ENCODE measurements at places on chromosomes 7 and 10.
A peak's percentile ranks its signal among the peaks of the same experiment; 100 is the strongest.

GRCh38 chr7:39172137-39172536 is 194.4 kb downstream of the POU6F2 start:
- no peaks in the 10 kb centered on the region for H3K4me1 ChIP-seq
- H3K27ac ChIP-seq = no peak overlapping the region
- no peak overlapping the region for H3K4me3 ChIP-seq
- DNase-seq = no peak

GRCh38 chr10:10961072-10961471 is 56.6 kb upstream of the CELF2 start:
- H3K27ac ChIP-seq = no peak overlapping the region
- no peaks in the 10 kb centered on the region for H3K36me3 ChIP-seq
- no peaks in the 10 kb centered on the region for H3K27me3 ChIP-seq
- no peak overlapping the region for H3K4me3 ChIP-seq

DNA sequence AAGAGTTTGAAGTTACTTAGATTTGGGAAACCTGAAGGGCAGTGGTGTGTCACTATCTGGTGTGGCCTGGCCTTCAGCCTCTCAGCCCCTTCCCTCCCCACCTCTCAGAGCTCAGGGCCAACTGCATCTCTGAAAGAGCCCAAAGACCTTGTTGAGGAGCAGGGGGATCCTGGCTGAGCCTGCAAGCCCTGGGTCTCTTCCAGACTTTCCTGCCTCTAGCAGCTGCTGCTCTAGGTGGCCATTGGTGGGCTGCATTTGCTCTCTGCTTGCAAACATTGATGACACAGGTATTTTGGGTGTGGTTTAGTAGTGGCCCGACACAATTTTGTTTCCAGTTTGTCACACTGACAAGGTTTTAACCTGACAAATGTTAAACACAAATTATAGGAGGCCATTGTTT is 3.1 kb upstream of the UPP1 start:
- no peaks in the 10 kb centered on the region for H3K36me3 ChIP-seq
- H3K27ac ChIP-seq = peak overlapping the region; percentile 76
- H3K27me3 ChIP-seq = no peaks in the 10 kb centered on the region
- no peak for DNase-seq

DNA sequence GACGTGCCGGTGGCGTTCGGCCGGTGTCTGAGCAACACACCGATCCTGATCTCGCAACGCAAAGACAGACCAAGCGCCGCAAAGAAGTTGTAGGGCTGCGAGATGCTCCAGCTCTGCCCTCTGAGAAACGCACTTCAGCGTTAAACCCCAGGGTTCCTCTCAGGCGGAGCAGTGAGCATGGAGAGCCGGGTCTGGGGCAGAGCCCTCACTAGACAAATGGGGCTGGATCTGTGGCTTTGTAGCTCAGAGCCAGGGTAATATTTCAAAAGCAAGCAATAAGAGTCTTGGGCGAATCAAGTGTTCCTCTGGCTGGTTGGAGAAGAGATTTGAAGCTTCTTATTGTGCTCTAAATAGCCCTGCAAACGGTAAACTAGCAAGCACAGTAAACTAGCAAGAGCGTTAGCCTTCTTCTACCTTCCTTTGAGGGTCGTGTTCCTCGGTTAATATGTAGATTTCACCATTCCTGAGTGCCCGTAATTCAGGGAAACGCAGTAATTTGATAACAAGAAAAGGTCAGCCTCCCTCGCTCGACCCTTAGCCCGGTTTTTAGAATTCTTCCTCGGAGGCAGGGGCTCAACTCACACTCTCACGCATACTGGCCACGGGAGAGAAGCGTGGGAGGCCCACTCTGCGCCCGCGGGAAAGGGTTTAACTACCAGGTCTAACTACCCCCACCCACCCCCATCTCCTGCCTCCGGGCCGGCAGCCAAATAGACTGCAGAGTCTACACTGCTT is 6.7 kb downstream of the SKAP2 start:
- peak overlapping the region; percentile 44 for H3K27ac ChIP-seq
- H3K4me3 ChIP-seq = no peak overlapping the region
- H3K27me3 ChIP-seq = no peaks in the 10 kb centered on the region
- H3K36me3 ChIP-seq = no peaks in the 10 kb centered on the region

DNA sequence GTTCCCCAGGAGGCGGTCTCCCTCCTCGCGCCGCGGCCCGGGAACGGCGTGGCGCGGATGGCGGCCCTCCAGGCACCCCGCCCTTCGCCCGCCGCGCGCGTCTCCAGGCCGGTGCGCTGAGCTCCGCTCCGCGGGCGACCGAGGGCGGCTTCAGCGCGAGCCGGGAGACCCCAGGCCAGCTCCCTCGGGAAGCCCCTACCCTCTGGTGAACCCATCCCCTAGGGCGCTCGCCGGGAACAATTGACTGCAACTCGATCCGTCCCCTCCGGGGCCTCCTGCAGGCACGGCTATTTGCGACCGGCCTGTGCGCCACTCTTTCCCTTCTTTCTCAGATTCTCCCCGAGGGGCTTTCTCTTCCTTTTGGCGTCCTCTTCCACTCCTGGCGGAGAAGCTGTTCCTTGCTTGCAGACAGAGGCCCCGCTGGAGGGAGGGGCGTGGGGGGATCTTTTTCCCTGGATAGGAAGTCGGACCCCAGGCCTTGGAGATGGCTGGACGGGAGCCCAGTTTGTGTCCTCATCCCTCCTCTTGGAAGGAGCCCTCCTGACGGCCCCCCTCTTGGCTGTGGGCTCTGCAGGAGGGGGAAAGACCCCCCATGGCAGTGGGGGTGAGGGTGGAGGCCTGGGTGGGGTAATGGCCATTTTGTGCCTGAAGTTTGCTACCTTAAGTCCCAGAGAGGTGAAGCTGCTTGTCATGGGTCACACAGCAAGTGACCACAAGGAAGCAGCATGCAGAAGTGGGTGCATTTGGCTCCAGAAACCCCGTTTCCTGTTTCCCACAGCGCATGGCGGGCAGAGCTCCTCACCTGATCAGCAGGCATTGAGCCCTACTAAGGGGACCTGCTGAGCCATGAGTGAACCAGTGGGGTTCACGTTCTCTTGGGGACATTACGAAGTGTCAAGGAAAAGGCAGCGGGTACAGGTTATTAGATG is 171.2 kb upstream of the TNRC18 start:
- no peak for DNase-seq
- no peaks in the 10 kb centered on the region for H3K36me3 ChIP-seq
- no peaks in the 10 kb centered on the region for H3K27me3 ChIP-seq
- peak overlapping the region; percentile 53 for H3K4me3 ChIP-seq
- H3K4me1 ChIP-seq = peaks cover 77% of the 10 kb centered on the region

DNA sequence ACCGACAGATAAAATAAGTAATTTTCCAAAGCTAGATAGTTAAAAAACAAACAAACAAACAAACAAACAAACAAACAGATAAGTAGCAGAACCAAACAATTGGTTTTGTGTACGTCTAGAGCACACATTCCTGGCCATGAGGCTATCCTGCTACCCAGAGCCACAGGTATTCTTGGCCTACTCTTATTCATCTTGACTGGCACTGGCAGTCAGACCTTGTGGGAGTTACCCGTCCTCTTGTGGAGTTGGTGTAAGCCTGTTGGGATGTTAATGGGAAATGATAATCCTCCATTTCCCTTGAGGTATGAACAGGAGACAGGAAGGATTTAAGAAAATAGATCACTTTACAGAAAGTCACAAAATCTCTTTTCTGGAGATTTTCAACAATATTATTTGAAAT is 142.4 kb upstream of the MEOX2 start:
- H3K4me1 ChIP-seq = peaks cover 13% of the 10 kb centered on the region
- H3K27ac ChIP-seq = no peak overlapping the region
- no peak overlapping the region for H3K4me3 ChIP-seq
- H3K27me3 ChIP-seq = no peaks in the 10 kb centered on the region
- no peaks in the 10 kb centered on the region for H3K36me3 ChIP-seq

GRCh38 chr7:139643951-139644585 is 120.6 kb downstream of the CLEC2L start:
- no peaks in the 10 kb centered on the region for H3K27me3 ChIP-seq
- no peak overlapping the region for H3K27ac ChIP-seq
- no peak overlapping the region for H3K4me3 ChIP-seq
- DNase-seq = no peak
- no peaks in the 10 kb centered on the region for H3K4me1 ChIP-seq

DNA sequence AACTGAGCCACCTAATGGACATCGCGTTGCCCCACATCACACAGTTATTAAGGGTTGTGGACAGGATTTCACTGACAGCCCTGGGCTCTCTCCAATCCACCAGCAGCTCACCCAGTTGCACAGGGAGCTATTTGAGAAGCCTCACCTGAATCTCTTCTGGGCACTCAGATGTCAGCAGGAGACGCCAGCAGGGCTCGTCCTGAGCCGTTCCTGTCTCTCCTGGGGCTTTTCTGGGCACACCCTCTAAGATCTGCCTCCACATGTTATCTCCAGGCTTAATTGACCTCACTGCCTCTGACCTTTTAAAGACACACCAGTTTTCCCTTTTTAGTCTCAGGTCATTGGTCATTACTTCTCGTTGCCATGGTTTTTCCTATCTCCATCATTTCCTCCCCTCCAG is 63.0 kb downstream of the GRID1 start:
- no peaks in the 10 kb centered on the region for H3K4me1 ChIP-seq
- H3K4me3 ChIP-seq = no peak overlapping the region
- no peaks in the 10 kb centered on the region for H3K27me3 ChIP-seq
- no peak overlapping the region for H3K27ac ChIP-seq
- H3K36me3 ChIP-seq = no peaks in the 10 kb centered on the region

Measured in vagina (tissue), 2 donors.